Myocyte (in vitro differentiated cells): ENCODE measurements at places on chromosomes 2 and 18. TPM values are rescaled to one million over a fixed set of nuclear protein-coding genes. Genes with fewer than 3 reads are reported as not detected.

GRCh38 chr2:7278984-7279383, 361.8 kb downstream of the RNF144A start:
- no peak for DNase-seq

Gene WNT6
- total RNA-seq = 0.31 and 0.37 TPM in 2 replicates

DNA sequence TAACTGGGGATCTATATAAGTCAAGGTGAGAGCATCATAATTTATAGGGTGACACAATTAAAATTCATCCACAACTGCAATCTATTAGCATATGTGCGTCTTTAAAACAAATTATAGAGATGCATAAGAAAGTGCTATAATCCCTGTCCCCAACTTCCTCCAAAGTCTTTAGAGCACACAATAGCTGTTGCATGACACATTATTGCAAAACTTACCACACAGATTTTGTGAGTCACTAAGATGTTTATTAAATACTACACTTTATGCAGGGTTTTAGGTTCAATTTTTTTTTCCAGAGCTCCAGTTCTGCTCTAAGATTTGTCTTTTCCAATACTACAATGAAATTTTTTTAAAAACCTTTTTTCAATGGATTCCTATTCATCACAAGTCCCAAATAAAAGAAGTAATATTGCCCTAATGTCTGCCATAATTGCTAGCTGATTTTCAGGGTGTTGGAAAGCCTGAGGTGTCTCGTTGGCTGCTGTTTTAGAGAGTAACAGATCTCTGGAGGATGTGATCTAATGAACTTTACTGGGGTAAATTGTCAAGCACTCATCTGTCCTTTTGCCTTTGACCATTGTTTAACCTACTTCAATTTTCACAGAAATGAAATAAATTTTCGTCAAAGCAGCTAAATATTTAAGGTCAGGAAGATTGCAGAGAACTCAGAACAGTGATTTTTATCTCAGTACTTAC, 250.5 kb upstream of the NETO1 start:
- DNase-seq = no peak

GRCh38 chr2:196249171-196249570, 77.8 kb upstream of the STK17B start:
- DNase-seq = peak; percentile 81

DNA sequence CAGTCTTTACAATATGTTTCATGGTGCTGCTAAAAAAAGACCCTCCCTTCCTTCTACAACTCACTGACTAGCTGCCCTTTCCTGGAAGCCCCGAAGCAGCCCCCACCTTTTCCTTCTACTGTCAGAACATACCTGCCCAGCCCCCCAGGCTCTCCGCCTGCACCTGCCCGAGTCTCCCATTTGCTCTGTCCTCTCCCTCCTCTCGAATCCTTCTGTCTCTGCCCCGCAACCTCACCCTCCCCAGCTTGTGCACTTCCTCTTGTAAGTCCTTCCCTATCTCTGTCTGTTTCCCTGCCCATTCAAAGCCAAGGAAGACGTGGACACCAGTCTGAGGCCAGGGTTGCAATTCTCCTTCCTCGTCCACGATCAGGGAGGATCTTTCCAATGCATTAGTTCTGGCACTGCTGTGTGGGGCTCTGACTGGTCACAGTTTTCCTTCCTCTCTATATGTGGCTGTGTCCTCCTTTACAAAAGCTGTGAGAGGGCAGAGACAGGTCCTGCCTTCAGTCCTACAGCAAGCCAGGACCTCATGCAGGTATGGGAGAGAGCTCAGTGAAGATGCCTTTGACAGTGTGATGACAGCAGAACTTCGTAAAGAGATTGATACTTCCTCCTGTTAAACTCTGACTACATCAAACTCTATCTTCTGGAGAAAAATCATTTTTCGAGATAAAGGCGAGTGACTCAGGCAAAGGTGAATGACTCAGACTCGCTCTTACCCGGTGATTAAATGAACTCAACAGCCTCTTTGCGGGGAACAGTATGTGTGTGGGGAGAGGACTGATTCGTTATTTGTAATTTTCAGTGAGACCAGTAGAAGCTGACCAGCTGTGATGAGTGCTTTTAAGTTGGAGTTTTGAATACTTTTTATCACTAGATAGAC, 14.2 kb downstream of the TNFRSF11A start:
- no peak for DNase-seq

GRCh38 chr2:137023205-137023604, 257.9 kb downstream of the THSD7B start:
- DNase-seq = no peak

Gene TBC1D8
- total RNA-seq = 14.7 and 18.6 TPM in 2 replicates

GRCh38 chr2:200128296-200128695, 172.9 kb downstream of the MAIP1 start:
- DNase-seq = no peak

Gene CD226
- total RNA-seq = 0.16 TPM in 2 replicates

Gene SCTR
- not detected in 2 replicates for total RNA-seq

Gene TMEM178A
- 2.0 and 5.3 TPM in 2 replicates for total RNA-seq

DNA sequence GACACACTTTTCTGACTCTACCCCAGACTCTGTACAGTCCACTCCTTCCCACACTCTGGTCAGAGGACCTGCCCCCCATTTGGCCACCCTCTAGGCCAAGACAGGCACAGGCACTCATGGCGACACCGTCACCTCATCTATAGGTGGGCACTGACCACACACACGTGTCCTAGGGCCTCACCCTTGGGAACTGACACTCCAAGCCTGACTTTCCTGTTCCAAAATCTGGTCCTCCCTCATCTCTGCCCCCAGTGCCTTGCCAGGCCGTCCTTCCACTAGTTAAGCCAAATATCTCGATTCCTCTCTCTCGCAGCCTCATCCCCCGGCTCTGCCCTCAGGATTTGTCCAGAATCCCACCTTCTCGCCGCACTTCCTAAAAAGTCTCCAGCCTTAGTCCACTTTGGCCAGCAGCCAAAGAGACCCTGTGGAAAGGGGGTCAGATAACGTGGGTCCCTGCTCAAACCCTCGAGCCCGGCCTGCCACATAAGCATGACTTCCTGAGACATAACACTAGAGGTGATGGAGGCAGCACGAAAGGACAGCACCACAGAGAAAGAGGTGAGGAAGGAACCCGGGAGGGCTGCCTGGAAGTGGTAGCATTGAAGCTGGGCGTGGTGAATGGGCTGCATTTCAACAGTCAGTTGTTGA, 105.8 kb upstream of the OTOS start:
- DNase-seq = no peak

Gene MAB21L4
- total RNA-seq = not detected in 2 replicates

GRCh38 chr2:238061315-238062202, 758 bp downstream of the SCLY start:
- peak; percentile 44 for DNase-seq
